Fibroblast of skin of right quadriceps (primary cell): ENCODE measurements at places on chromosomes 13 and 19.

DNA sequence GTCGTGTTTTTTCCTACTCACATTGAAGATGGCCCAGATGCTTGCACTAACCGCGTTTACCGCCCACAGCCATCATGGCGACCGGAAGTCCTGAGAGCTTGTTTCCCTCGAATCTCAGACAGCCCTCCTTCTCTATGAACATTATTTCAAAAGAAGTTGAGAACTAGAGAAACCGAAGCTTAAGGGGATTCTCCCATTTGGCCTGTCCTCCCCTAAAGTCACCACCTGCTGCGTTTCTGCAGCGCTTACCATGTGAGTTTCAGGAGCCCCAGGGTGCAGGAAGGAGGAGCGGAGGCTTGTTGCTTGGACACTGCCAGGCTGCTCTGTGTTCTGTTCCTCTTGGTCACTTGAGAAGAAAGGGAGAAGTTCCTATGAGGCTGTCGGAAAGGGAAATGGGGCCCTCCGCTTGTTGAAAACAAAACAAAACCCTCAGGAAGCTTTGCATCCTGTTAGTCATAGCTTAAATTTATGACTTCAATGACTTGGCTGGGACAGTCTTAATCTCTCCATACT, 6.2 kb downstream of the CARD8 start:
- DNase-seq, result no peak

DNA sequence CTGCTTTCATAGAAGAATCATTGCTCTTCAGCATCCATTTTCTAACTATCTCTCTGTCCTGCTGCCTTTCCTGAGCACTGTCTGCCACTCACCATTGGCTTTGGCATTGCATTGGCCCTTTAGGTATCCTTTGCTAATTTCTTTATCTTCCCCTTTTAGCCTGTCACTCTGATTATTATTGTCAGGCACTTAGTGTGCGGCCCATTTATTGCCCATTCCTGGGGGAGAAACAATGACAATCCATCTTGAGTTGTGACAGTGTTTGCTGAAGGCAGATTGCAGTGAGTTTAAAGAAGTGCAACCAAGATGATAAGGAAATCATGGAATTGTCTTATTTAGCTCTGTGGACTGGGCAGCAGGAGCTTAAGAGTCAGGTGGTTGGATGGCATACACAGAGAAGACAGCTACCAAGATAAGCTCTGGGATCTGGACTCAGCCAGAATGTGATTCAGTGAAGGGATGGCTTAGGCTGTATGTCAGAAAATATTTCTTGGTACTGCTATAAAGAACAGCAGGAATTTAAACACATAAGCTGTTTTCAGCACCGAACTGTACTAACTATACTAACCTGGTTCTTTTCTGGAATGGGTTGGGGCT, 25.3 kb downstream of the B3GLCT start:
- DNase-seq, result no peak

GRCh38 chr13:67518785-67519184, 288.6 kb upstream of the PCDH9 start:
- DNase-seq, result peak; percentile 3

DNA sequence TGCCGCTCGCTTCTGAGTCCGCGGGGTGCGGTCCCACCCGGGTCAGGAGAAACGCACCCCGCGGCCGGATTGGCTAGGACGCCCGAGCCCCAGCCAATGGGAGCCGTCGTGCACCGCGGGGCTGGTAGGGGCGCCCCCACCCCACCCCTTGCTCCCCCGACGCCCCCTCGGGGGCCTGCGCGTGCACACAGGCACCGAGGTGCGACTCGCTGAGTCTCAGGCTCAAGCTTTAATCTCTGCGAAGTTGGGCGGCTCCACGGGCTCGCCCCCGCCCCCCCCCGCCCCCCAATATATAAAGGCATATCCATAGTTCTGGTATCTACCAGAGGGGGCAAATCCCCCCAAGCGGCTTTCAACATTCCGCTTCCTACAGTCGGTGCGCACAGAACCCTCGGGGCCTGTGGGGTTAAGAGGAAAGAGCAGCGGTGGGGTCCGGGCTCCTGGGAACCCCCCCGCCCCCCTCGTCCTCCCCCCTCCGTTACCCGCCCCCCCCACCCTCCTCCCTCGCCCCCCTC, at the start of gene COX6B2:
TSS of gene COX6B2 (minus strand) at position 22 of the 515 bp plus-strand sequence. CDS start 198 bp downstream, outside the sequence.
- DNase-seq, result no peak

GRCh38 chr13:112248406-112248760, 127.8 kb upstream of the SPACA7 start:
- no peak for DNase-seq

DNA sequence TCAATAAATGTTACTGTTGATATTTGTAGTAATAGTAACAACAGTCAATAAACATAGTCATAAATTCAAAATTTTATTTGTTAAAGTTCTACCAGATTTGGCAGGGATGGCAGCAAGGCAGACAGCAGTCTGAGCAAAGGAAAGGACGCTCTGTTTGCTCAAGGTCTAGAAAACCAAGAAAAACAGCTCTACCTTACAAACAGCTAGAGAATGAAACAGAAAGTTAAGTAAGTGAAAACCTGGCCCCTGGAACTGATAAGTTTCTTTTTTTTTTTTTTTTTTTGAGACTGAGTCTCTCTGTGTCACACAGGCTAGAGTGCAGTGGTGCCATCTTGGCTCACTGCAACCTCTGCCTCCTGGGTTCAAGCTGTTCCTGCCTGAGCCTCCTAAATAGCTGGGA, 27.9 kb downstream of the ENOX1 start:
- no peak for DNase-seq

GRCh38 chr13:104372095-104372655, 1306.0 kb upstream of the SLC10A2 start:
- DNase-seq, result peak; percentile 3

GRCh38 chr13:40933508-40934204, 85.5 kb downstream of the ELF1 start:
- no peak for DNase-seq

DNA sequence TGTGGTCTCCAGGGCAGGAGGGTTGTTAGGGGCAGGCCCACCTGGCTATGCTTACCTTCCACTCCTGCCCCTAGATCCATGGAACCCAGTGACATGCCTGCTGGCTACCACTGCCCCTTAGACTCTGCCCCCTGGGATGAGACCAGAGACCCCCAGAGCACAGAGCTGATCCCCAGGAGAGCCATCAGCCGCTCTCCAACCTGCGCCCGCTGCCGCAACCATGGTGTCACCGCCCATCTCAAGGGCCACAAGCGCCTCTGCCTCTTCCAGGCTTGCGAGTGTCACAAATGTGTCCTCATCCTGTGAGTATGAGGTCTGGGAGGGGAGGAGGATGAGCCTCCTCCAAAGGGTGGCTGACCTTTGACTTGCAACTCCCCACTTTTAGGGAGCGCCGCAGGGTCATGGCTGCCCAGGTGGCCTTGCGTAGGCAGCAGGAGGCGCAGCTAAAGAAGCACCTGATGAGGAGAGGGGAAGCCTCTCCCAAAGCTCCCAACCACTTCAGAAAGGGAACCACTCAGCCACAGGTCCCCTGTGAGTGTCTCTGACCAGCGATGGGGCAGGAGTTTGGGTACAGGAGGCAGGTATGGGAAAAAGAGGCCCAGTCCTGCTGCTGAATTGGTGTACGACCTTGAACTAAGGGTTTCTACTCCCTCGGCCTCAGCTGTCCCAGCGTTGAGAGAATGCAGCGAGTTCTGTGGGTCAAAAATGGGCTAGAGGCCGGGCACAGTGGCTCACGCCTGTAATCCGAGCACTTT, 2.7 kb downstream of the DMRTC2 start:
- DNase-seq, result no peak

DNA sequence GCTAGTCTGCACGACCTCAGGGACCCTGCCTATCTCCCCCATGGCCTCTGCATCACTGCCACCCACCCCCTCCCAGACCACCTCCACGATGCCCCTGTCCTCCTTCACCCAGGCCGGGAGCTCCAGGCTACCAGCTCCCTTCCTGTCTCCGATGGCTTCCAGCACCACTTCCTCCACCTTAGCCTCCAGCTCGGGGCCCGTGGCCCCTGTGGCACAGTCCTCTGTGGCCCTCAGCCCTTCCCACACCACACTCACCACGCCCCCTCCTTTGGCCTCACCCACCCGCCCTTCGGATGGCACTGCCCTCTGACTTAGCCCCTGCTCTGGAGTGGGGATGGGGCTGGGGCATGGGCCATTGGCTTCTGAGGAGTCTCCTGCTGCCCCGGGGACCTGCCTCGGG, 7.2 kb downstream of the PALM3 start:
- no peak for DNase-seq

DNA sequence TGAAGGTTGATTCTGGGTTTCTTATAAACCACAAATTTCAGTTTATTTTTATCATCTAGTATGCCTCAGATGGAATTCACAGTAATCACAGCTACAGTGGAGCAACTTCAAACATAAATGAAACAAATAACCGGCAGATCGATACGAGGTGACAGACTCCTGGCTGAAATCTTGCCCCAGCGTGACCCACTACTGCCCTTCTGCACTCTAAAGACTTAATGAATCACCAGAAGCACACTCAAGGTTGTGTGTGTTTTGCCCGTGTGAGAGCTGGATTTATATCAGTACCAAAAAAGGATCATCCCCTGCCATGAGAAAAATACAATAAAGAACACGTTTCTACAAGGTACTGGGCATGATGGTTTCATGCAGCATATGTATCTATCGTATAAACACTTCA, 161.7 kb downstream of the KLF12 start:
- no peak for DNase-seq

GRCh38 chr13:24234200-24234915, 73.8 kb downstream of the SPATA13 start:
- DNase-seq, result no peak

- DNase-seq, result peak; percentile 35
Observed at GRCh38 chr13:26476111-26476781, 81.2 kb upstream of the WASF3 start.

GRCh38 chr13:45101327-45102018, 18.8 kb upstream of the GTF2F2 start:
- DNase-seq, result no peak

GRCh38 chr19:391207-391557, 17.8 kb downstream of the C2CD4C start:
- no peak for DNase-seq

DNA sequence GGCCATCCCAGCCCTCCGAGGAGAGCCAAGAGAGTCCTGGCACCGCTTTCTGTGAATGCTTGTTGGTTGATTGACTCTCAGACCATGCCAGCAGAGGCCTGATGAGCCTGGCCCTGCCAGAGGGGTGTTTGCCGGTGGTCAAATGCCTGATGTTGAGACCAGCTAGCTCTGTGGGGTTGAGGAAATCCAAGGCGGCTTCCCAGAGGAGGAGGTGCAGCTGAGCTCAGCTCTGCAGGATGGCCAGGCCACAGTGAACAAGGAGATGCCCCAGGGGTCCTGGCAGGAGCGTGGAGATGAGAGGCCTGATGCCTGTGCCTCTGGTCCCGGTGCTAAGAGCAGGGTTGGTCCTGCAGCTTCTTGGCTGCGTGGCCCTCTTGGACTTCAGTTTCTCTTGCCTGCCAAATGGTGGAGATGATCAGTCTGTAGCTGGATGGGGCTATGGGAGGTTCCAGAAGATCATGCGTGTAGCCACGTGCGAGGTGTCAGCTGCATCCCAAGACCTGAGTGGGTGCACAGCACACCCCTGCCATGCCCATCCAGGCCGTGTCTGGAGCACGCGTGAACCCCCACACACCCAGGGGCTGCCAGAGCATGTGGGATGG, 16.8 kb downstream of the NFIC start:
- no peak for DNase-seq

- peak; percentile 66 for DNase-seq
Observed at GRCh38 chr13:80469853-80470381, 129.0 kb upstream of the SPRY2 start.

GRCh38 chr13:35159041-35159440, 217.0 kb downstream of the NBEA start:
- no peak for DNase-seq

GRCh38 chr13:97379386-97379785, 54.6 kb upstream of the RAP2A start:
- no peak for DNase-seq

- peak; percentile 32 for DNase-seq
Observed at GRCh38 chr19:49338691-49339300, 3.6 kb downstream of the CD37 start.

DNA sequence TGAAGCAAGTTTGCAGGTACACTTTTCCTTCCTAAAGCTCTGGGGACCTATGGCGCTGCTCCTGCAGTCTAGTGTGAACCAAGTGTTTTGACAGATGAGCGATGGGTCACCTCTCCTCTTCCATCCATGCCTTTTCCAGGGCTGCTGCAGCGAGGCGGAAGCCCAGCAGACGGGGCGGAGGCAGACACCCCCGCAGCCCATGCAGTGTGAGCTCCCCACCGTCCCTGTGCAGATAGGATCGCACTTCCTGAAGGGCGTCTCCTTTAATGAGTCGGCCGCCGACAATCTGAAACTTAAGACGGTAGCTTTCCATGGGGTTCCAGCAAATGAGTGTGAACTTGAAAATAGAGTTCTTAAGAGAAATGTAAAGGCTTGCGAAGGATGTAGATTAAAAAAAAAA, 37.1 kb upstream of the GPI start:
- DNase-seq, result no peak

- DNase-seq, result no peak
Observed at GRCh38 chr13:83839146-83839545, 43.1 kb downstream of the SLITRK1 start.

- no peak for DNase-seq
Observed at GRCh38 chr19:40332669-40333068, 15.5 kb downstream of the C19orf47 start.

GRCh38 chr19:56603829-56604228, 8.7 kb downstream of the ZNF71 start:
- DNase-seq, result no peak

- no peak for DNase-seq
Observed at GRCh38 chr13:112531263-112531794, 56.6 kb downstream of the TUBGCP3 start.

GRCh38 chr13:112714376-112715174, 24.7 kb downstream of the ATP11A start:
- DNase-seq, result no peak

DNA sequence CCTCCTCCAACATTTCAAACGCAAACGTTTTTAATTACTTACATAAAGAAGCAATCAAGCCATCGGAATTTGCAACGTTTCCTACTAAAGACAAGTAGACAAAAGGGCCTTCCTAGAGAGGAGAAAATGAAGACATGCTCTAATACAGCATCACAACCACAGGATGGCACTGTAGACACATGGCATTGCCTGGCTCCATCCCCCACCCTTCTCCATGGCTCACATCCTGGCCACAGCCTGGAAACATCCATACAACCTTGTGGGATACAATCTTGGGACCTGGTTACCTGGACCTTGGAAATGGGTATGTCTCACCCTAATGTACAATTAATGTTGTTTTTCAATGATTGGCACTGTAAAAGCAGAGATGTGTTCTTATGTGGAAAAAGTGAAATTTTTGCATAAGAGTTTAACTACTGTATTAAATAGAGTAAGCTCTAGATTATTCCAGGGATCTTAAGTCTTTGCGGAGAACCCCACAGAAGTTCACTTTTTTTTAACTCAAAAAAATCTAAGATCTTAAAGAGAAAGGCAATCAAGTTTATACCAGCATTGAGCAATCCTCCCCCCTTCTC, 21.5 kb downstream of the EBPL start:
- peak; percentile 71 for DNase-seq
